Activated CD8-positive, alpha-beta memory T cell treated with anti-CD3 and anti-CD28 coated beads, Interleukin-2, amount 10 ng/mL, durations not matched to agents 7 days and 5 days (primary cell): ENCODE measurements at places on chromosomes 7 and 10.

- DNase-seq = no peak
- H3K4me3 ChIP-seq = no peak overlapping the region
- no peaks in the 10 kb centered on the region for H3K36me3 ChIP-seq
- no peaks in the 10 kb centered on the region for H3K4me1 ChIP-seq
- no peak overlapping the region for H3K27ac ChIP-seq
Observed at GRCh38 chr7:157944734-157945291, 608.0 kb downstream of the DNAJB6 start.

- H3K4me1 ChIP-seq = peaks cover 21% of the 10 kb centered on the region
- H3K36me3 ChIP-seq = peaks cover 4% of the 10 kb centered on the region
- DNase-seq = no peak
- H3K4me3 ChIP-seq = no peak overlapping the region
- H3K27me3 ChIP-seq = peaks cover 11% of the 10 kb centered on the region
Observed at GRCh38 chr10:70584909-70585544, 17.5 kb downstream of the PRF1 start.

DNA sequence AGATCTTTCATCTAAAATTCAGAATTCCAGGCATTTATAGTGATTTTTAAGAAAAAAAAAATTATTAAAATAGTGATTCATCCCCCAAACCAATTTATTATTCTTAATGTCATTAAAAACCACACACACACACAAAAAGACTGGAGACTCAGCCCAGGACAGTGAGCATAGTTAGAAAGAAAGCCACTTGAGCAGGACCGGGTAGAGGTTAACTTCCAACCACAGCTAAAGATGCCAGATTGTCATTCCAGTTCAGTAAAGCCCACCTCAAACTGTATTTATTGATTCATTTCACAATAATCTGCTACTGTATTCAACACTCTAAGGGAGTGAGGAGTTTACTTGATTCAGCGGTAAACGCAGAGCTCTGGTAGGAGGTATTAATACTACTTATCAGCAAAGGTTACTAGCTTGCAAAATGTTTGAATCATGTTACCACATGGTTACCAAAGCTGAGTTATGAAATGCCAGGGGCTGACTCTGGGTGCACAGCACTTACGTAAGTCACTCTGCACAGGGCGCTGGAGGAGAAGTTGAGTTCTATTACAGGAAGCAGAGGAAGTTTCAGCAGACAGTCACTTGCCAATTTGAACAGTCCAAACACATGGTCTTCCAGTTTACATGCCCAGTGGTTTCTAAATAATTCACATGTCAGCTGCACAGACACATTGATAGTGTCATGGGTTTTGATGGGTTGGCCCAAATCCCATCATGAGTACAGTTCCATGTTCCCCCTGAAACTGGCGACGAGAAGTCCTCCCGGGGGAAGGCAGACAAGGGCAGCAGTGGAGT is 64.6 kb downstream of the KLF6 start:
- no peak overlapping the region for H3K27ac ChIP-seq
- no peak for DNase-seq
- no peak overlapping the region for H3K4me3 ChIP-seq
- H3K4me1 ChIP-seq = no peaks in the 10 kb centered on the region
- no peaks in the 10 kb centered on the region for H3K36me3 ChIP-seq
- peaks cover 16% of the 10 kb centered on the region for H3K27me3 ChIP-seq

DNA sequence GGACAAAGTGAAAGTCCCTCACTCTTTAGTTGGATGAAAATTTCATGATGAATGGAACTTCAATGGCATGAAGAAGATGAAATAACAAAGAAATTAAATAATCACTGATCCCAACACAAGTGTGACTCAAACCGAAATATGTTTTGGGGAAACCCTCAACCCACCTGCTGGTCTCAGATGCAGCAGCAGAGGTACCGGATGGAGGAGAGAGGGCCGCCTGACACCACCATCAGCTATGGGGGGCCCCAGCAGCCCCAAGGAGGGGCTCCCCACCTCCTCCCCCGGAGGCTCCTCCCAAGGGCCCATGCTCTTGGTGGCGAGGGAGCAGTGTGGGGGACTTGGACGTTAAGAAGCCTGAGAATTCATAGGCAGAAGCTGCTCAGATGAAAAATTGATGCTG is 137.2 kb upstream of the ADARB2 start:
- no peaks in the 10 kb centered on the region for H3K27me3 ChIP-seq
- no peak for DNase-seq
- no peaks in the 10 kb centered on the region for H3K4me1 ChIP-seq
- H3K36me3 ChIP-seq = no peaks in the 10 kb centered on the region
- no peak overlapping the region for H3K27ac ChIP-seq

- no peaks in the 10 kb centered on the region for H3K36me3 ChIP-seq
- peaks cover 87% of the 10 kb centered on the region for H3K27me3 ChIP-seq
- peaks cover 5% of the 10 kb centered on the region for H3K4me1 ChIP-seq
- H3K27ac ChIP-seq = no peak overlapping the region
- DNase-seq = no peak
Observed at GRCh38 chr10:114398587-114399331, 5.5 kb downstream of the AFAP1L2 start.
